Activated gamma-delta T cell treated with Interleukin-2 at 50 U/mL for 16 hours (primary cell): ENCODE measurements at places on chromosomes 7 and 10.

GRCh38 chr10:125882596-125882995 lies 1.5 kb upstream of the DHX32 start:
- DNase-seq = no peak

DNA sequence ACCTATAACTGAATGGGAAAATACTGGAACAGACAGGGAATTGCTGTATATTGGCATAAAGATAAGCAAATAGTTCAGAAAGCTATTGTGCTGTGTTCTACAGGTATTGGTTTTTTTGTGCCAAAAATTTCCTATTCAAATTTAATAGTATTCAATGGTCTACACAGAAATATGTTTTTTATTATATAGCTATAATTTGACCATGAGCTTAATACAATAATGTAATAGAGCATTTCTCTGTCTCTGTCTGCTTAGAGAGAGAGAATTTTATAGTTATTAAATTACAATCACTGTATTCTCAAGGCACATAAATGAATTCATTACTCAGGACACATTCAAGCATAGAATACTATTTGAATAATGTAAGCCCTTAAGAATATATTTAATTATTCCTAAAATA lies 62.3 kb upstream of the FZD8 start:
- no peak for DNase-seq

- DNase-seq = no peak
Measured at GRCh38 chr7:38373155-38373554, 99.7 kb upstream of the TARP start.

- DNase-seq = peak; percentile 58
Measured at GRCh38 chr10:102231357-102232318, 5.5 kb downstream of the ELOVL3 start.

- no peak for DNase-seq
Measured at GRCh38 chr10:133362846-133363245, 5.0 kb upstream of the FUOM start.

GRCh38 chr7:83301416-83301815 lies 138.7 kb upstream of the PCLO start:
- no peak for DNase-seq

DNA sequence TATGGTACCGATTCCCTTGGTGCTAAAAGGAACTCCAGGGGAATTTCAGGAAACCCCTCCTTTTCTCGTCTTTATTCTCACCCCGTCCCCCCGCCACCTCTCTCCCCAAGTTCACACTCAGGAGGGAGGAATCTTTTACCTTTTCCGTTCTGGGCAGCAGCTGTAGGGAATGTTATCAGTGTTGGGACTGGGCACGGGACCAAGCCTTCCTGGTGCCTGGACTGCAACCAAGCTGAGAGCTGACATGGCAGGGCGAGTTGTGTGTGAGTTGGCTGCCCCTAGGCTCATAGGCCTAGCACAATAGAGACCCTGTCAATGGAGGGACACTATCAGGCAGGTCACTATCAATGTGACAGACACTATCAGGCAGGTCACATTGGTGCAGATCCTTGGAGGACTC lies 121.4 kb downstream of the TCF7L2 start:
- no peak for DNase-seq

GRCh38 chr7:136555933-136556332 lies 312.5 kb upstream of the CHRM2 start:
- DNase-seq = no peak

DNA sequence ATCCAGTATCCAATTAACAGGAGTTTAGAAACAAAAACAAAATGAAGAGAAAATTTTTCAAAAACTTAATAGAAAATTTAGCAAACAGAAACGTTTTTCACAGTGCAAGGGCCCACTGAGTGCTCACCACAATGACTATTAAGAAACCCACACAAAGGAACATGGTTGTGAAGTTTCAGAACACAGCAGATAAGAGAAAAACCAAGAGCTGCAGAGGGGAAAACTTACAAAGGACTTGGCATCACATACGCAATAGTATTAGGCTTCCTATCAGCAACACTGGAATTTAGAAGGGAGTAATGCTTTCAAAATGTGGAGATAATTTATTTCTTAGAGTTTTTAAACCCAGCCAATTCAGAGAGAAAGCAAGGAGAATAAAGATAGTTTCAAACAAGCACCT lies 1.7 kb upstream of the C7orf25 start:
- no peak for DNase-seq

- no peak for DNase-seq
Measured at GRCh38 chr10:69943292-69943820, 109.3 kb upstream of the MACROH2A2 start.

GRCh38 chr7:121164247-121164646 lies 164.6 kb upstream of the WNT16 start:
- no peak for DNase-seq

GRCh38 chr10:108582387-108582786 lies 1340.9 kb downstream of the XPNPEP1 start:
- DNase-seq = no peak

GRCh38 chr7:28779954-28780353 lies 178.2 kb downstream of the TRIL start:
- no peak for DNase-seq

DNA sequence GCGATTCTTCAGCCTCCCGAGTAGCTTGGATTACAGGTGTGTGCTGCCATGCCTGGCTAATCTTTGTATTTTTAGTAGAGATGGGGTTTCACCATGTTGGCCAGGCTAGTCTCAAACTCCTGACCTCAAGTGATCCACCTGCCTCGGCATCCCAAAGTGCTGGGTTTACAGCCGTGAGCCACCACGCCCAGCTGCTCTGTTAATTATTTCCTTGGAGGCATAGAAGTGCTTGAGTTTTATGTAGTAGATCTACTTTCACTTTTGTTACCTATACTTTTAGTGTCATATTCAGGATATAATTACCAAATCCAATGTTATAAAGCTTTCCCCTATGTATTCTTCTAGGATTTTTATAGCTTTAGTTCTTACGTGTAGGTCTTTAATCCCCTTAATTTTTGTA lies 1093.0 kb downstream of the GATA3 start:
- DNase-seq = no peak

DNA sequence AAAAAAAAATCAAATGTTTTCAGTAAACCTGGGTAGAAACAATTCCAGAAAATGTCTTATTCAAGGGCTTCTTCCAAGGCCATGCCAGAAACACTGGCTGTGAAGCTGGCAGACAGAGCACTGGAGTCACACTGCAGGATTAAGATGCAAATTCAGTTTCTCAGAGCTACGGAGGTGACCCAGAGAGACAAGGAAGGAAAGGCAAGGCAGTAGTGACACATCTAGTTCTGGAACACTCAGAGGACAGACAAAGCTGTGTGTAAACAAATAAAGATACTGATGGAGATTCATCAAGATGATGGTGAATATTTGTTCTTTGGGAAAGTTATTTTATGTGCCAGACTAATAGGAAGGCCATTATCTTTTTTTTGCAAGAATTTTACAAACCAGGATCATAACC lies 608.3 kb upstream of the C7orf33 start:
- no peak for DNase-seq

- no peak for DNase-seq
Measured at GRCh38 chr7:3787717-3788264, 486.7 kb downstream of the SDK1 start.

DNA sequence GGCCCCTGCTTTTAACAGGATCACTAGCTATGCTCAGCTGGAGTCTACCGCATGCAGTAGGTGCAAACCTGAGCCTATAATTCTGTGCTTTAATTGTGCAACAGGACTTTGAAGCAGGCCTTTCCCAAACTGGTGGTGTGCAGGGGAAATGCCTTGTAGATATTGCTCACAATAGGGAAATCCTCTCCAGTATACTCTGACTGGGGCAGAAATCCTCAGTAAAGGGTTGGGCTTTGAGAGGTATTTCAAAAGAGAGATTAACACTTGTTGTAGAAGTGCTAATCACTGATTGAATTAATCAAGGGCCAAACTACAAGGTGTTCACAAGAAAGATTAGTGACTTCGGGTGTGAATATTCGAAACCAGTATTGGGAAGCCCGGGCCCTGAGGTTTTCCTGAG lies 58.5 kb upstream of the EXOC6 start:
- DNase-seq = no peak

GRCh38 chr7:100683659-100684533 lies 10.2 kb downstream of the GIGYF1 start:
- no peak for DNase-seq
